Stimulated activated CD8-positive, alpha-beta memory T cell treated with anti-CD3 and anti-CD28 coated beads, Interleukin-15, amount 100 ng/mL, for 48 hours (primary cell): ENCODE measurements at places on chromosomes 7 and 10.
A peak's percentile ranks its signal among the peaks of the same experiment; 100 is the strongest.

DNA sequence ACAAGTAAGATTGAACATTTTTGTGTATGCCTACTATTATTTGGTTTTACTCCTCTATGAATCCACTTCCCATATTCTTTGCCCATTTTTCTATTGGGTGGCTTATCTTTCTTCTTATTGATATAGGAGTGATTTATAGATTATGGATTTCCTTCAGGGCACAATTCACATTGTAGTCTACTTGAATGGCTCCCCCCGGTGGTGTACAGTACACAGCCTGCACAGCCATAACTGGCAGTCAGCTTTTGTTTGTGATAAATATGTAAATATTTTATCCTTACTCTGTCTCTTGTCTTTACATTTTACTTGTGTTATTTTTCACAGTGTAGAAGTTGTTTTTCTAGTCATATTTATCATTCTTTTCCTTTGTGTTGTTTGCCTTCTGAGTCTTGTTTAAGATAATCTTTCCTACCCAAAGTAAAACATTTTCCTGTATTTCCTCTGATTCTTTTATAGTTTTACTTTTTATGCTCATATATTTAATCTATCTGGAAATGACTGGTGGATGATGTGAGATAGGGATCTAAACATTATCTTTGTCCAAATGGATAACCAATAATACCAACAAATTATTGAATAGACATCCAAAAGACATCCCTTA lies 23.9 kb upstream of the CALD1 start:
- DNase-seq, result peak; percentile 12

- no peak for DNase-seq
These were observed 65.6 kb upstream of the LRRC18 start for GRCh38 chr10:49005270-49005669.

DNA sequence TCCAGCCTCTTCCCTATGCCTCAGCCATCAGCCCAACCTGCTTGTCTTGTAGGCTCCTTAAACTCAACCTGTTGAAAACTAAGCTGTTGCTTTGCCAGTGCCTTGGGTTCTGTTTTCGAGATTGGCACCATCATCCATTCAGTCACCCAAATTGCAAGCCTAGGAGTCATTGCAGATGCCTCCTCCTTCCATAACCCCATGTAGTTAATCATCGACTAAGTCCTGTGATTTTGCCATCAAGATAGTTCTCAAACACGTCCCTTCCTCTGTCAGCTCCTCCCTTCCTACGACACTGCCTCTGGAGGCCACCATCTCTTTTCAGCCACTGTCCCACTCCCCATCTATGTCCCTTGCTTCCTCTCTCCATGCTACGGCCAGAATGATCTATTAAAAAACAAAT lies 168.1 kb downstream of the RAB11FIP2 start:
- DNase-seq, result no peak

- no peak for DNase-seq
These were observed 4.2 kb downstream of the NPSR1 start for GRCh38 chr7:34662058-34662708.

DNA sequence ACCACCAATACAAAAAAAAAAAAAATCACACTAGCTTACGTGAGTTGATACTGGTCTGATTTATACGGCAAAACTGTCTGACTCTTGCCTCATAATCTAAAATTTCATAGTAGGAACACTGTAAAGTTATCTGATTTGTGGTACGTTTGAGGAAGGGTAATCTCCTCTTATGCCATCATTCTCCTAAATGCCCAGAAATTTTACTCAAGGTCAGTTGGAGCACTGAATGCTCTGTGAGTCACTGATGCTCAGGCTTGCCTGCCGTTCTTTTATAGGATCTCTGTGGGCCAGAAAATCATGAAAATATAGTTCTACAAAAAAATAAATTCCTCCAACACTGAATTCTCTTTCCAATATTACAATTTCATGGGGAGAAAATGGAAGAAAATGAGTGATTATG lies 135.7 kb downstream of the PDE1C start:
- no peak for DNase-seq

GRCh38 chr7:13910805-13911551 lies 78.5 kb downstream of the ETV1 start:
- DNase-seq, result no peak

GRCh38 chr10:110226926-110227641 lies 19.7 kb downstream of the MXI1 start:
- no peak for DNase-seq

GRCh38 chr7:132485600-132486273 lies 90.5 kb downstream of the PLXNA4 start:
- no peak for DNase-seq

DNA sequence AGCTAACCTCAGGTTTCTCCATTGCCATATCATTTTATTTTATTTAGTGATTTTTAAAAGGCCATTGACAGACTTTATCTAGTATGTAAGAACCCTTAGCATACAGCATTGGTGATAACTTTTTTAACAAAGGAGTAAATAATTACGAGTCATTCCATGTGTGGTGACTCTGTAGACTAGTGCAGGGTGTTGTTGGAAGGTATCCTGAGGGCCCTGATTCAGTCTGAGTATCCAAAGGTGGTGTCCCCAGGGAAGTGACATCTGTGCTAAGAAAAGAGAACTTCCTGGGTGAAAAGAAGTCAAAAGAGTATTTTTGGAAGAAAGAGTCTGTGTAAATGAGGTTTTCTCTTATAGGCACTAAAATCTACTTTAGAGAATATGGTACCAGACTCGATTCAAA lies 308.4 kb downstream of the C7orf25 start:
- DNase-seq, result no peak

- no peak for DNase-seq
These were observed 42.0 kb upstream of the ICA1 start for GRCh38 chr7:8303904-8304528.

DNA sequence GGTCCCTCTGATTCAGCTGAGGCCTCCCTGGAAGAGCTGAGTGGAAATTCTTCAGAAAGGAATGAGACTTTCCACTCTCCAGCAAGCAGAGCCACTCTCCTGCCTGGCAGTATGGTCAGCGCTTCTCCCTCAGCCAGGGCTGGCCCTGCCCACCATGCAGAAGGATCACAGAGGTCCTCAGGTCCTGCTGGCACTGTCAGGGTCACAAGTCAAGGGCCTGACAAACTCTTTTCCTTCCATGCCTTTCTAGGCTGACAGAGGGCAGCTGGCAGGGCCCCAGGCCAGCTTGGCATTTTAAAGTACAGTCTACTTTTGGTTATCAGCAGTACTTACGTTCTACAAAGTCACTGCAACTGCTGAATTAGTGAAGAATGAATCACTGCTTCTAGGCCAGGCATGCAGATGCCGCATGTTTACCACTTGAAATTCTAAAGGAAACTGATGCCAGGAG lies 119.3 kb upstream of the FRMD4A start:
- no peak for DNase-seq

DNA sequence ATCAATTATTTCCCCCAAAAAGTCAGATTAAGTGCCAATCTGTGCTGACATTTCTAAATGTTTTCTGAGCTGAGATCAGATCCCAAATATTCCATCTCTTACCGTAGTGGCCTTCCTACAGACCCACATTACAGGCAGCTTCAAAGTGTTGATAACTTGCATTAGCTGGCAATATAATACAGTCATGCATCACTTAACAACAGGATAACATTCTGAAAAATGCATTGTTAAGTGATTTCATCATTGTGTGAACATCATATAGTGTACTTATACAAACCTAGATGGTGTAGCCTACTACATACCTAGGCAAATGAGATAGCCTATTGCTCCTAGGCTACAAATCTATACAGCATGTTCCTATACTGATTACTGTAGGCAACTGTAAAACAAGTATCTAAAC lies 22.4 kb downstream of the SLC25A13 start:
- DNase-seq, result no peak

DNA sequence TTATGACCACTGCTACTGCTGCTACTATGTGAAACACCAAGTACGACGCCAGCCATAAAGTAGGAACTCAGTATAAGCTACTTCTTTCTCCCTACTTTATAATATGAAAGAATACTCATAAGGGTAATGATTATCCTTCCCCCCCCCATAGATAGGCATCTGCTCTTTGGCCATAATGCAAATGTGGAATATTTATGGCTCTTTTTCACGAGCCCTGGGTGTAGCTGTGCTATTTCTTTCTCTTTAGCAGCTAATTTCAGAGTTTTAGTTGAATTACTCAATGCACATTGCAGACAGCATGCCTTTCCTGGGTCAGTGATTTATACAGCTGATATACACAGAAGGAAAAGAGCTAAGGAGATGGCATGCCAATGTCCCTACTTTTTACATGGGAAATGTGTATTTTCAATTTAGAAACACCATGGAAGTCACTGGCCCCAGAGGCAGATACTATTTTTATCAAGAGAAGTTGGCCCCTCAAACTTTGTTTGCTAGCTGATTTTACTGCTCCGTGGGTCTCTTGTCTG lies 234.1 kb upstream of the KIAA1217 start:
- DNase-seq, result no peak

- no peak for DNase-seq
These were observed 83.6 kb upstream of the TMEM72 start for GRCh38 chr10:44827431-44828006.

GRCh38 chr7:117790251-117790650 lies 83.0 kb downstream of the CTTNBP2 start:
- no peak for DNase-seq

GRCh38 chr10:69385454-69386350 lies 31.0 kb downstream of the TACR2 start:
- DNase-seq, result no peak

DNA sequence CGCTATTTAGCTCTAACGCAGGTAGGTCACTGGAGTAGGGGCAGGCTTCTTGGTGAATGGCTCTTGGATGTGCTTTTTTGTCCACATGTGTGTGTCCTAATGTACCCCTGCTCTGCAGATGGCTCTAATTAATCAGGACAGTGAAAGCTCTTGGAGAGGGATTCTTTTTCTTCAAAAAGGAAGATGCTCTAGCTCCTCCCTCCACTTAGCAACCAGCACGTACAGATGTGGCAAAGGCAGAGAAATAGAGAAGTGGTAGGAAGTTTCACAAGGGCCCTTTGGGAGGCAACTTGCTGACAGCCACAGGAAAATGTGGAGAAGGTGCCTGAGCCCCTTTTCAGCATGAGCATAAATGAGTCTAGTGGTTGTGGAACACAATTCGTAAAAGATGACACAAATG lies 221.7 kb downstream of the PLXNA4 start:
- DNase-seq, result no peak

DNA sequence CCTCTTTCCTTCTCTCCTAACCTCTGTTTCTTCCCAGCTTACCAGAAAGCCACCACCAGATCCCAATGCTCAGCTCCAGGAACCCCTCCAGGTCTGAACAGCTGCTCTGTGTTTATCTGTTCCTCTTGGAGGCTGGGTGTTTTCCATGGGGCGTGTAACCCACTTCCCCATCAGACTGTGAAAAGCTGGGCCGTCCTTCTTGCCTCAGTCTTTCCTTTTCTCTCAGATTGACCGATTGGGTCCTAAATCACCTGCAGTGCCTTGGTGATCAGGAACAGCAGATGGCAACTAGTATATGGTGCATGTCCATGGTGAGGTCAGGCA lies 4.8 kb downstream of the SH3PXD2A start:
- DNase-seq, result no peak

DNA sequence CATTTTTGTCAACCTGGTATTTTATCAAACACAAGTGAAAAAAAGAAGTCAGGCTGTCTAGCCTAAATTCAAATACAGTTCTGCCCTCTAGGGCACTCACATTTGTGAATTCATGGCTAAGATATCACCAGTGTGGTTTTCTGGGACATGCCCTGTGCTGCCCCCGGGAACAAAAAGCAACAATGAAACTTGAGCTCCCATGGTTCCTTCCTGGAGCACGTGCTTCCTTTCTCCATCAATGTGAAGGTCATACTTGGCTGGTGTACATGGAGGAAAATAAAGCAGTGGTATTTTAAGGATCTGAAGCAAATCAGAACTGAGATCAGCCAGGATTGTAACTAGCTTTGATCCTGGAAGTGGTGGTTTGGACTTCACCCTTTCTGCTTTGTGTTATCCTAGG lies 128.9 kb upstream of the FRMD4A start:
- DNase-seq, result no peak

GRCh38 chr10:131901181-131901829 lies 497 bp downstream of the PPP2R2D start:
- no peak for DNase-seq

GRCh38 chr7:41940760-41941343 lies 238.0 kb upstream of the INHBA start:
- peak; percentile 10 for DNase-seq

DNA sequence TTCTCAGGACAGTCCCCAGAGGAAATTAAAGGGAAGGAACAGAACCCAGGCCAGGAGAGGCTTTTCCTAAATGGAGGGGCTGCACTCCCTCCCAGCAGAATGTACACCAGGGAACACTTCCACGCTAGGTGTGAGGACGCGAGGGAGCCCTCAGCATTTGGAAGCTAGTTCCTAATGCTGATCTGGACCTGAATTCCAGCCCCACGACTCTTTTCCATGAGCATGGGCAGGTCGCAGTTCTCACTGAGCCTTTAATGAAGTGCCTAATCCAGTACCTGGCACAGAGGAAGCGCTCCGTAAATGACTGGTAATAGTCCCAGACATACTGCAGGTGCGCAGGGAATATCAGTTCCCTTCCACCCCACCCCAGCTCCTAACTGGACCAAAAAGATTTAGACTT lies 1.1 kb downstream of the ALOX5 start:
- DNase-seq, result no peak

- no peak for DNase-seq
These were observed 36.1 kb downstream of the BMPER start for GRCh38 chr7:33941418-33941817.

- DNase-seq, result no peak
These were observed 69.4 kb downstream of the XPNPEP1 start for GRCh38 chr10:109853921-109854320.

DNA sequence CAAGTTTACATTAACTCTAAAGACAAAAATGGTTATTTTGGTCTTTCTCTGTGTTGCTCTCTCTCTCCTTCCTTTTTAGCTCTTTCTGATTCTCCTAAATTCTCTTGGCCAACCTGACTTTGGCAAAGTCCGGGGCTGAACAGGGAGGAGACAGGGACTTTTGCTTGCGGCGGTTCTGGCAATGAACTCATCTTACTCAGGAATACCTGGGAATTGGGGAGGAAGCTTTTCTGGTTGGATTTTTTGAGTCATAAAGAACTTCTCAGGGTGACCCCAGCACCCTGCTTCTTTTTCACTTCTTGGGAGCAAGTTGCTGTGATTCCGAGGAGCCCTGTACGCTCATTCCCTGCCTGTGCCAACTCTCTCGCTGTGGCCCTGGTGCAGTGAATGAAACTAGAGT lies 16.0 kb downstream of the GATA3 start:
- no peak for DNase-seq

GRCh38 chr10:80202934-80203834 lies 2.2 kb downstream of the ANXA11 start:
- DNase-seq, result peak; percentile 58
